ENCODE measurements at places on chromosomes 11 and 22.

- DNase-seq, result no peak
Observed at GRCh38 chr11:7657306-7658025, 15.8 kb downstream of the CYB5R2 start.

DNA sequence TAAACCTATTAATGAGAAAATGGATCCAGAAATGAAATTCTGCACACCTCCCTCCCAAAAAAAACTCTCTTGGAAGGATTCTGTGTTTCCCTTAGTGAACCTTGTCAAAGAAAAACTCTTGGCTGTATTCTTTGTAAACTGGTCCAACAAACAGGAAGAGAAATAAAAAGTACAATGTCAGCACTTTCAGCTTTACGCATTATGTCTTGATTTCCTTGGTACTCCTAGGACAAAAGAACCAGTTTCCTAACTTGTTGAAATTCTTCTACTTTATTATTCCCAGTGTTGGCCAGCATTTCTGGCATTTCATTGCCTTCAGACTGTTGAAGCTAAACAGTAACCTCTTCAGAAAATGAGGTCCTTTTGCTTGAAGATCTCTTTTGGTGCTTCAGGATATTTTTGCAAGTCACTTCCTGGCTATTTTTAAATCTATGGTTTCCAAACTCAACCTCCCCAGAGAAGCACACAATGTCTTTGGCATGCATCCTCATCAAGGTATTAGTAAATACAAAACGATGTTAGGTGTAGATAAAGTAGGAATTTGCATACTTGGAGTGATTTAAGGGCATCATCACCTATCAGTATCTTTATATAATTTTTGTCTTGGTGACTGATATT is 342.7 kb downstream of the AASDHPPT start:
- no peak for DNase-seq

- no peak for DNase-seq
Observed at GRCh38 chr11:112590764-112591163, 330.1 kb upstream of the PLET1 start.

DNA sequence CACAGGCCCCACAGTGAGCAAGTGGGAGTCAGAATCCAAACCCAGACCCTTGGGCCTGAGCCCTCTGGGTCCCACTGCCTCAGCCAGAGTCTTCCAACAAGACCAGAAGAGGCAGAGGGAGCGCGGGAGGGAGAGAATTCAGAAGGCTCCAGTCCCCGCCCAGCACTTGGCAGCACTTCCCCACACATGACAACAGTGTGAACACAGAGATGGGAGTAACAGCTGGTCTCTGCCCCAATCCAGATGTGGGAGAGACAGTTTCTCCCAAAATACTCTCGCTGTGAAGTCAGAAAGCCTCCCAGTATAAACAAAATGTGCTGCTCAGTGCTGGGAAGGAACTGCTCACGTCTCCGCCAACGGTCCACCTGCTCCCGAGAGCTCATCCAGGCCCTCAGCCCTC is 219.9 kb downstream of the MN1 start:
- no peak for DNase-seq

- DNase-seq, result no peak
Observed at GRCh38 chr11:86117001-86117711, 48.3 kb upstream of the PICALM start.

Data from stimulated activated CD8-positive, alpha-beta memory T cell treated with anti-CD3 and anti-CD28 coated beads, Interleukin-2, amount 100 ng/mL, for 1 hour (primary cell).